ENCODE measurements at places on chromosomes 5 and 9. TPM values are rescaled to one million over a fixed set of nuclear protein-coding genes. Genes with fewer than 3 reads are reported as not detected.
A peak's percentile ranks its signal among the peaks of the same experiment; 100 is the strongest.

- no peak for DNase-seq
These were observed 7.8 kb downstream of the LIX1 start for GRCh38 chr5:97134634-97135033.

- peak; percentile 77 for DNase-seq
These were observed 23.2 kb downstream of the SLC46A2 start for GRCh38 chr9:112867275-112867991.

DNA sequence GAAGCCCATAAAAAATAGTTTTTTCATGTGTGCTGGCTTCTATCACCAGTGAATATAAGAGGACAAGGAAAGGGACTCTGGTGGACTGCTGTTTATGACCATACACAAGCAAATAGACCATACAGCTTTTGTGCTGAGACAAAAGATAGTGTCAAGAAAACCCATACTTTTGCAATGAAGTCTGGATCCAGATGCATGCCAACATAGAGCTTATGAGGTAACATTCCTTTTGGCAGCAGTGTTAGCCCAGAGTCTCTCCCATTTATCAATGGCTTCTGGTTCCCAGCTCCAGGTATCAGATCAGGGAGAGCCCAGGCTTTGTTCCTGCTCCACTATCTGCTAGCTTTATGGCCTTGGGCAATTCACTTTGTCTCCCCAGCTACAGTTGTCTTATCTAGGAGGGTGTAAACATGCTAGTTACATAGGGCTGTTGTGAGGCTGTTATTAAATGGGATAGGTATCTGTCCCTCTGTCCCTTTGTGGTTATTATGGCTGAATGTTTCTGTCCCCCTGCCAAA, 55.6 kb downstream of the CCDC192 start:
- DNase-seq, result no peak

GRCh38 chr5:142716963-142717362, 31.1 kb upstream of the FGF1 start:
- DNase-seq, result no peak

- no peak for DNase-seq
These were observed 67.8 kb downstream of the DROSHA start for GRCh38 chr5:31464081-31464480.

PCDHGB1 gene
- 0.76 TPM for total RNA-seq

PTGS1 gene
- total RNA-seq, result 7.3 TPM

ELAVL2 gene
- not detected for total RNA-seq

PPIC gene
- total RNA-seq, result 46.1 TPM

PROB1 gene
- total RNA-seq, result 0.98 TPM

Data from upper lobe of left lung (tissue), 6 donors.